ENCODE measurements at places on chromosomes 1 and 21.

DNA sequence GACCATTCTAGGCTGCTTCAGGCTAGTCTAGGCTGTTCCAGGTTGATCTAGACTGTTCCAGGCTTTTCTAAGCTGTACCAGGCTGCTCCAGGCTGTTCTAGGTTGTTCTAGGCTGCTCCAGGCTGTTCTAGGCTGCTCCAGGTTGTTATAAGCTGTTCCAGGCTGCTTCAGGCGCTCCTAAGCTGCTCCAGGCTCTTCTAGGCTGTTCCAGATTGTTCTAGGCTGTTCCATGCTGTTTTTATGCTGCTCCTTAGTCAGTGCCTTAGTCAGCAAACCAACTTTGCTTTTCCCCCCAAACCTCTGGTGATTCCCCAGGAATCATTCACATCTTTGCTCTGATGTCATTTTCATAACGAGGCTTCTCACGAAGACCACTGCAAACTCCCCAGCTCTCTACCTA is 171.4 kb upstream of the GALNT2 start:
- DNase-seq, result no peak

- DNase-seq, result no peak
These were observed 6.9 kb upstream of the TMEM81 start for GRCh38 chr1:205091043-205091740.

DNA sequence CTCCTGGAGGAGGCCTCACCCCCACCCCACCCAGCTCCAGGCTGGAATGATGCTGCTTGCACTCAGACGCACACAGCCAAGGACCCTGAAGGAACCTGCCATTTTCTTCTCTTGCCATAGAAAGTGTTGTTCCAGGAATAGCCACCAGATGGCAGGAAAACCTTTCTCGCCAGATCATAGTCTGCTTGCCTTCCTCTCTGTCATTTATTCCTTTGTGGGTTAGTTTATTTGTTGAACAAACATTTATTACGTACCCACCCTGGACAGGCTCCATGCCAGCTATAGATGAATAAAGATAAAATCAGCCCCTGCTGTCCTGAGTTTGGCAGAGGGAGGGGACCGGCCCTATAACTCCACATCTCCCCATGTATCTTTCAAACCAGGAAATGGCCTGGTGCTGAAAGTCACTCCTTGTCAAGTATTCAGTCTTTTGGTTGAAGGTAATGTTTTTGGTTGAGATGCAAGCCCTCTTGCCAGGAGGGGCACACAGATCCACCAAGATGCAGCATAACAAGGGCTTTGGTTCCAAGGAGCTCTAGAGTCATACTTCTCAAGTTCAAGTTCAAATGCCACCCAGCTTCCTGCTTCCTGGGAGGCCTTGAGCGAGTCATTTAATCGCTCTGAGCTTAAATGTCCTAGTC is 7.0 kb upstream of the KCNC4 start:
- DNase-seq, result peak; percentile 77

- no peak for DNase-seq
These were observed 115.8 kb upstream of the SPAG17 start for GRCh38 chr1:118300808-118301207.

- DNase-seq, result no peak
These were observed 3.4 kb upstream of the BCL2L15 start for GRCh38 chr1:113890816-113891215.

- DNase-seq, result no peak
These were observed 614.0 kb upstream of the CHRM3 start for GRCh38 chr1:238772322-238772721.

- no peak for DNase-seq
These were observed 19.1 kb upstream of the MRPS6 start for GRCh38 chr21:34054259-34054658.

DNA sequence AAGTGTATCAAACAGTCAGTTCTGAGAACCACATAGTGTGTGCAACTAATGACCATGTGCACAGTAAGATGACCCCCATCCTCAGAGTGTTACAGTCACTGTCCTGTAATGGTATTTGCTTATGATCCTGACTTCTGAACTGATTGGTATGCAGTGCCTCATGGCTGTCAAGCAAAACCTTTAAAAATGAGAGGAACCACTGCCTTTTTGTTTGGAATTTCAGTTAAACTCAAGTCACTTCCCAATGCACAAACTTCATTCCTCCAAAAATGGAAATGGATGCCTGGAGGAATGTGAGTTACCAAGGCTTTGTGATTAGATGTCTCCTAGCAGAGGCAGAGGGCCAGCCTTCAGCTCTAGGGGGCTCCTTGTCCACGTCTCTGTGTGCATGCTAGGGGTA is 10.5 kb downstream of the C1orf198 start:
- no peak for DNase-seq

GRCh38 chr21:31927689-31928353 is 55.0 kb downstream of the HUNK start:
- no peak for DNase-seq

GRCh38 chr1:205294175-205294917 is 27.2 kb downstream of the NUAK2 start:
- DNase-seq, result peak; percentile 72

DNA sequence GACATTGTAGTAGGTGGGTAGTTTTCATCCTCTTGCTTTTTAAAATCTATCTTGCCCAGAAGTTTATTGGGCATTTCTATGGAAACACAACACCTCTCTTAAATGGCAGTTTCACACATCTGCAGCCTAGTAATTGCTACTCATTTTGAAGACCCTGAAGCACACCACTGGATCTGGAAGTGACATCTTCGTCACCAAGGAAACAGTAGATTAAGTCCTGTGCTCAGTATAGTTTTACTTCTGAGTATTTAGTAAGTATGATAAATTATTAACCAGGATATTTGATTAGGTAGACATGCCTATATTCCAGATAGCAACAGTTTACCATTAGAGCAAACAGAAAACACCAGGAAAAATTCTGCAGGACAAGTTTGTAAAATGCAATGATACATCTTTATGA is 48.7 kb downstream of the UCK2 start:
- DNase-seq, result no peak

GRCh38 chr1:51518586-51519047 is 449 bp downstream of the EPS15 start:
- no peak for DNase-seq

GRCh38 chr1:36182734-36183133 is 26.8 kb downstream of the MAP7D1 start:
- no peak for DNase-seq

DNA sequence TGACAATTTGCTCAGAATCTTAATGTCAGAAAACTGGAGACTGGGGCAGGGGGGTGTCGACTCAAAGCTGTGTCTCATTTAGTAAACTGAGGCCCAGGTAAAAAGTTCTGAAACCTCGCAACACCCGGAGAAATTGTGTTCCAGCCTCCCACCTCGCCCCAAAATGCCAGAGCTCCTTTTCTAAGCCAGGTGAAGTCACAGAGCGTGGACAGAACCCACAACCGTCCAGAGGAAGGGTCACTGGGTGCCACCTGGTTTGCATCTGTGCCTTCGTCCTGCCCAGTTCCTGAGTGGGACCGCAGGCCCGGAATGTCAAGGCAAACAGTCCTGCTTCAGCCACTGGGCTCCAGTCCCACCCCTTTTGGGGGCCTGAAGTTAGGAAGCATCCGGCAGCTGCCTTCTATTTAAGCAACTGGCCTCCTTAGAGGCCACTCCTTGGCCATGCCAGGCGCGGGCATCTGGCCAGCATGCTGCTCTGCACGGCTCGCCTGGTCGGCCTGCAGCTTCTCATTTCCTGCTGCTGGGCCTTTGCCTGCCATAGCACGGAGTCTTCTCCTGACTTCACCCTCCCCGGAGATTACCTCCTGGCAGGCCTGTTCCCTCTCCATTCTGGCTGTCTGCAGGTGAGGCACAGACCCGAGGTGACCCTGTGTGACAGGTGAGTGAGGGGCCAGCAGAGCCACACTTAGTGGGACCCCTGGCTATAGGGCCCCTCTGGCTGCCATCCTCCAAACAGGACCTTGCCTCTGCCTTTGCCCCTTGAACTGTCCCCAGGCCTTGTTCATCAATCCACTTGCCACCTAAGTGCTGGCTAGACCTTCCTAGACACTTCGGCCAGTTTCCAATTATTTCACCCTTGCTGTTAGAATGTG is at the start of gene TAS1R1:
TSS of gene TAS1R1 (plus strand) at position 401 of the 872 bp plus-strand sequence. CDS start at position 468, 67 bp downstream.
- DNase-seq, result no peak

DNA sequence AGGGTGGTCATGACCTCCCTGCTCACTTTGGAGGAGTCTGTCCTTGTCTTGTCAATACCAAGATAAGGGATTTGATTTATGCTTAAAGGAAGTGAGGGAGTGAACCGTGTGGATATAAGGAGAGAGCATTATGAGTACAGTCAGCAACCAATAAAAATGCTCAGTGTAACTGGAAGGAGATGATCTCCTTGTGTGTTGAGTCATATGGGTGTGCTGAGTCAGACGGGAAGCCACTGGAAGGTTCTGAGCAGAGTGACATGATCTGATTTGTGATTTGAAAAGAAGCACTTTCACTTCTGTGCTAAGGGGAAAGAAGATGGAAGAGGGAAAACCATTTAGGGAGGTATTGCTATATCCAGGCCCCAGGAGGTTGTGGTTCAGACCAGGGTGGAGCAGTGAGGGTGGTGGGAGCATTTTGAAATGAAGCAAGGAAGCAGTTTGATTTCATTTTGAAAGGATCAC is 2.5 kb upstream of the BCL10 start:
- DNase-seq, result peak; percentile 90

- no peak for DNase-seq
These were observed 317.2 kb upstream of the C1orf87 start for GRCh38 chr1:60390593-60391282.

DNA sequence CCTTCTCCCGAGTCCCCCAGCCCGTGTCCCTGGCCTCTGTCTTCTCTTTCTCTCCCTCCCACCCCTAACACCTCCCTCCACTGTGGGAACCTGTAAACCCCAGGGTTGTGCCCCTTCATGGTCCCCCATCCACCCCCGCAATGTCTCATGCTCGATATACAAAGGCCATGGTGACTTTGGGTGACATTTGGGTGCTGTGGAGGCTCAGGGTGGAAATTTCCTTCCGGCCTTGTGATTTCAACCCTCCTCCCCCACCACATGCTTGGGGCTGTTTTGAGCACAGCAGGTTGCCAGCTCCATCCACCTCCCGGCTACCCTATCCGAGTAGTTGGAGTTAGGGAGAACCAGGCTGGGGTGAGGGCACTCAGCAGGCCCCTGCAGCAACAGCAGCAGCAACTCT is 25.7 kb upstream of the VPS13D start:
- DNase-seq, result peak; percentile 5

- DNase-seq, result no peak
These were observed 9.4 kb downstream of the PRDM15 start for GRCh38 chr21:41869771-41870170.

GRCh38 chr1:65420590-65421350 is at the start of the genes LEPR and LEPROT:
Gene LEPR, plus strand, starts transcription at chr1:65420668. Its CDS starts 144,898 bp downstream, at chr1:65565566.
Gene LEPROT, plus strand, starts transcription at chr1:65420668. Its CDS starts 57 bp downstream, at chr1:65420725.
- peak; percentile 34 for DNase-seq

DNA sequence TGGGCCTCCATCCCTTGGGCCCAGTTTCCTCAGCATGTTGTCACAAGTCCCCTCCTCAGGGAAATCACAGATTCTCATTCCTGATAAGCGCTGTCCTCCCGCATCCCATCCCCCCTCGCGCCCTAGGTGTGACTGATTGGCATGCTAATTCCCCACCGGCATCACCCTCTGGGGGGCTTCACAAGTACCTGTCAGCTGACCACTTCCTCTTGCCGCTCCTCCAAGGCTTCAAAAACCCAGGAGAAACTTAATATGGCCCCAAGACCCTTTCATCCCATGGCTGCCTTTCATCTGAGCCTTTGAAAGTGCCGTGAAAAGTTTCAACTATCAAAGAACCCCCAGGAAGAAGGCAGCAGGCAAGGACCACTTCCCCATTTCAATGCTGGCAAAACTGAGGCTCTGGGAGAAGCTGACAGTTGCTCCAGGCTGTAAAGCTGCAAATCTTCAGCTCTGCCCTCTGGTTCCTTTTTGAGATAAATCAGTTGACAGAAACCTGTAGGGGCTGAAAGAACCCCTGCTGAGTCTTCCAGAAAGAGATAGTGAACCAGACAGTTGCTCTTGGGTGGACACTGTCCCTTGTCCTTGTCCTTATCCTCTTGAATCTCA is 12.8 kb upstream of the MIXL1 start:
- DNase-seq, result no peak

GRCh38 chr21:41767606-41768436 is 969 bp upstream of the RIPK4 start:
- DNase-seq, result no peak

DNA sequence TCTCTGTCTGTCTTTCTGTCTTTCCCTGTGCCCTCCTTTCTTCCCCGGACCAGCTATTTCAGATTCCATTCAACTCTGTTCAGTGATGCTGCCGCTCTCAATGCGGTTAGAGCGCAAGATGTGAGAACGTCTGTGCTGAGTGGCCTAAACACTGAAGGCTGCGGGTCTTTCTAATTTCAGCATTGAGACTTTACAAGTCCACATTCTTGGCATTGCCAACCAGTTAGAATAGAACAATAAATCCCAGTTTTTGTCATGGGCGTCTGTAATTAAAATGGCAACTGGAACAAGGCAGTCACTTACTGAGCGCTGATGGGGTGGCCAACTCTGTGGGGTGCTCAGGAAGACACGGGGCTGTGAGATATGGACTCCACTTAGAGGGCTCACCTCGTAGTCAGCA is 112.8 kb downstream of the DHRS3 start:
- DNase-seq, result no peak

DNA sequence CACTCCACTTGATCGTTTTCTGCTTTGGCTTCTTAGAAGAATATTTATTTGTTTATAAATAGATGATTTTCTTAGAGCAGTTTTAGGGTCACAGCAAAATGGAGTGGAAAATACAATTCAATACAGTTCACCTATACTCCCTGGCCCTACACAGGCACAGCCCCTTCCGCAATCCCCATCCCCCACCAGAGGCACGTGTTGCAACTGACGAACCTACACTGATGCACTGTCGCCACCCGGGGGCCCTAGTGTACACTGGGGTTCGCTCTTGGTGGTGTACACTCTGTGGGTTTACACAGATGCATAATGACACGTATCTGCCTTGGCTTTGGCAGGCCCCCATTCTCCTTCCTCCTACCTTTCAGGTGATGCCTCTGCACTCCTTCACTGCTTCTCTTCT is 8.0 kb downstream of the ECHDC2 start:
- DNase-seq, result no peak

GRCh38 chr21:25561668-25562641 is 45.3 kb downstream of the MRPL39 start:
- peak; percentile 97 for DNase-seq

All from suppressor macrophage treated with lipopolysaccharide for 4 hours (primary cell).